ENCODE measurements at places on chromosomes 1 and 21.

- DNase-seq = no peak
Observed at GRCh38 chr1:50378770-50379169, 44.5 kb downstream of the DMRTA2 start.

DNA sequence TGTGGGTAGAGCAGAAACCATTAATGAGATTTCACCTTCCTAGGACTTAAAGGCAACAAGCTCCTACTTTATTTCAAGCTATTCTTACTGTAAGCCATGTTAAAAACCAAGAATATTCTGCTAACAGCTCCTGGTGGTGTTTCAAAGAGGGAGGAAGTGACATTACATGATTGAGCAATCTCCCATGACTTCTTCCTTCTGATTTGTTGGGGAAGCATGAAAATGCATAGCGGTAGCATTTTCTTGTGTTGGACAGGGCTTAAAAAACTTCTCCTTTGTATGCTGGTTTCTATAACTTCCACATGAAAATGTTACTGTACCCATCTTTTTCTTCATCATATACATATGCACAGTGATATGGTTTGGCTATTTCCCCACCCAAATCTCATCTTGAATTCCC, 297.0 kb upstream of the SNX7 start:
- no peak for DNase-seq

DNA sequence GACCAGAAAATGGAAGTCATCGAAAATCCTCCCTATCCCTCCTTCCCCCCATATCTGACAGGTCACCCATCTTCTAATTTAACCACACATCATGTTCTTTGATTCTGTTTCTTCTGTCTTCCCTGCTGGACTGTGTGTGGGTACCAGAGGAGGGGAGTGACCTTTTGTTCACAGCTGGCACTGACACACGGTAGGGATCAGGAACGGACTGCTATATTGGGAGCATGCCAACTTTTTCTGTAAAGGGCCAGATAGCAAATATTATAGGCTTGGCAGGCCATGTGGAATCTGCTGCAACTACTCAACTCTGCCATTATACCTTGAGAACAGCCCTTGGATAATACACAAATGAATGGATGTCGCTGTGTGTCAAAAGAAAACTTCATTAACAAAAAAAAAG, 7.5 kb upstream of the TOMM20 start:
- no peak for DNase-seq

- DNase-seq = no peak
Observed at GRCh38 chr1:182996816-182997215, 26.4 kb upstream of the LAMC1 start.

- no peak for DNase-seq
Observed at GRCh38 chr1:13965770-13966398, 265.9 kb downstream of the PRDM2 start.

- no peak for DNase-seq
Observed at GRCh38 chr1:219564109-219564508, 48.8 kb downstream of the ZC3H11B start.

GRCh38 chr1:94329986-94330385, 88.2 kb upstream of the ABCD3 start:
- no peak for DNase-seq

DNA sequence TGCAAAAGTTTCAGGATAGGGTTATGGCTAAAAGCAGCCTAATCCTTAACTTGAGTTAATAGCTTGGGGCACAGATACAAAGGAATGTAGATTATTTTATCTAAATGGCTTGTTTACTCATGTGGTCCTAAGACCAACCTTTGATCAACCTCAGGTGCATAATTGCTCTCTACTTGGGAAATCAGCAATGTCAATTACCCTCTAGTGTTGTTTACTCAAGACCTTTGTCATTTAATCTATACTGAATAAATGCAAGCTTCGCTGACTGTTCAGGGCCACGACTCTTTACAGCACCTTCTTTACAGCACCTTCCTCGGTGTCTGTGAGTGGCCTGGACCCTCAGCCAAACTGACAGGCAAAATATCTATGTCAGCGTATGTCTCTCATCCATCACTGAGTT, 217.5 kb upstream of the MAP1LC3C start:
- no peak for DNase-seq

DNA sequence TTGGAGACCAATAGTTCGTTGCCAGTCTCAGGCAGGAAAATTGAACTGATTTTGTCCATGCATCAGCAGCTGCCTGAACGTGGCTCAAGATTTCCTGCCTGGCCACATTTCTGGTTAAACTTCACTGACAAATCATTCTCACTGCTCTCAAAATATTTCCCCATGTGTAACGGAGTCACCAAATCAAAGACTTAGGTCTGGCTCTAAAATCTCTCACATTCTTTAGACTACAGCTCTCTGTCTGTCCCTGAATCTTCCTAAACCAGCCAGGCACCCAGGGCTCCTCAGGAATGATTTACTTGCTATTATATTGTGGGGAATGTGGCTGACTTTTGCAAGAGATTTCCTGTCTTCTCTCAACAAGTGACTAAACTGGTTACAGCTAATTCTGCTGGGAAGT, 49.2 kb upstream of the GJA8 start:
- no peak for DNase-seq

- DNase-seq = no peak
Observed at GRCh38 chr1:28718586-28719331, 18.0 kb upstream of the YTHDF2 start.

GRCh38 chr1:156712626-156713025, 7.2 kb upstream of the CRABP2 start:
- no peak for DNase-seq

- DNase-seq = no peak
Observed at GRCh38 chr1:95276429-95276828, 42.4 kb downstream of the RWDD3 start.

DNA sequence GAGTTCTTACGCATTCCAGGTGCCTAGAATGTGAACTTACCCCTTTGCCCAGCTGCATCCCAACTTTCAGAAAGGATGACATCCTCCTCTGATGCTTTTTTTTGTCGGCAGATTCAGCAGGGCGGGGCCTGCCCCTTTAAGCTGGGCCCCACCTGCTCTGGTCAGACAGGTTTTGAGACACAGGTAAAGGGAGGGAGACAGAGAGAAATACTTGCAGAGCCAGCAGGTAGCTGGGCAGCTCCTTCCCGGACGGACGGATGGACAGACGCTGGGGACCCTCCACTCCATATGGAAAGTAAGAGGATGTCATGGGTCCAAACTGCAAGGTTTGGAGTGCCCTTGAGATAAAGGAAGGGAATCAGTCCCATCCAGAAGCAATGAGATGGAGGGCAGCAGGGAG, at the start of gene TMEM79:
Gene TMEM79, plus strand, starts transcription at position 214 of the 400 bp plus-strand sequence. CDS start 902 bp downstream, outside the sequence.
- DNase-seq = no peak

DNA sequence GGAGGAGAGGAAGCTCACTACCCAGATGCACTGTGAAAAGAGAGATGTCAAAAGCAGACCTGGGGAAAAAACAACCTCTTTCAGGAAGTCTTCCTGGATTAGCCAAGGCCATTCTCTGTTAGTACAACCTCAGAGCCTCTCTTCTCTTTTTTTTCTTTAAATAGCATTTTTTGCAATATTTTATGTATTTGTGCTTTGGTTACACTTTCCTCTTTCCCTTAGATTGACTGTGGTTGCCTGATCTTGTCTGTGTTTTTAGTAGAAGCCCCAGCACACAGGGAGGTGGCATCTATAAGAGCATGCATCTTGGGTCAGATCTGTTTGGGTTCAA, 18.8 kb downstream of the SLC26A9 start:
- no peak for DNase-seq

- DNase-seq = no peak
Observed at GRCh38 chr1:173255214-173255813, 48.2 kb upstream of the TNFSF4 start.

- DNase-seq = no peak
Observed at GRCh38 chr1:16900751-16901150, 5.0 kb downstream of the RNU1-2 start.

DNA sequence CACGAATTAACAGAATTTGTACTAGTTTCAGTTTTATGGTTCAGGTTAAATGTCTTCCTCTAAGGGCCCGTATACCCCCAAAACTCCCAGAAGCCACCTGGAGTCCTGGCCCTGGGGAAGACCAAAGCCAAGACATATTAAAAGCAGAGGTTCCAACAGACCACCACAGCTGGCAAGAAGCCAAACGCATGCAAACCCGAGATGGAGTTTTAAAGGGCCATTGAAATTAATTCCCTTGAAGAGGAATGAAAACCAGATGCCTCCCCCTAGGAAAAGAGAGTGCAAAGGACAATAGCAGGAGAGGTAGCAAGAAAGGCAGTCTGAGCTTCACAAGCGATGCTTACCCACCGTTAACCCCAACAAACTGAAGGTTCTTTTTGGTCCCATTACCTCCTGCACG, 48.1 kb downstream of the KANK4 start:
- DNase-seq = no peak

- DNase-seq = no peak
Observed at GRCh38 chr1:3360646-3361257, 93.7 kb upstream of the ARHGEF16 start.

GRCh38 chr21:46066591-46067331, 31.2 kb upstream of the COL6A2 start:
- no peak for DNase-seq

GRCh38 chr1:116111524-116112021, 374 bp downstream of the MAB21L3 start:
- no peak for DNase-seq

DNA sequence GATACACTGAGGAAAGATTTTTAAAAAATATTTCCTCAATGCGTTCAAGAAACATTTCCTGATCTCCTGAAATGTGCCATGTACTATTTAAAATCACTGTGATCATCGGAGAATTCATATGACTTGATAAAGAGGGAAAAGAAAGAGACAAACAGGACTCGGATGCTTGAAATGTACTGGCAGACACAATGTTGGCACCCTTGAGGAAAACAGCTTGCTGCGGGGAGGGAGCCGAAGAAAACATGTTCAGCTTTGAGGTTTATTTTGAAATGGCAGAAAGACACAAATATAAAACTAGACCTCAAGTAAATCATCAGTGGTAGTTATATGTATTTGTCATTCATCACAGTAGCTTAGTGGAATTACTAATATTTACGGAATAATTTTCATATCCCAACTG, 100.9 kb upstream of the BRINP3 start:
- DNase-seq = no peak

DNA sequence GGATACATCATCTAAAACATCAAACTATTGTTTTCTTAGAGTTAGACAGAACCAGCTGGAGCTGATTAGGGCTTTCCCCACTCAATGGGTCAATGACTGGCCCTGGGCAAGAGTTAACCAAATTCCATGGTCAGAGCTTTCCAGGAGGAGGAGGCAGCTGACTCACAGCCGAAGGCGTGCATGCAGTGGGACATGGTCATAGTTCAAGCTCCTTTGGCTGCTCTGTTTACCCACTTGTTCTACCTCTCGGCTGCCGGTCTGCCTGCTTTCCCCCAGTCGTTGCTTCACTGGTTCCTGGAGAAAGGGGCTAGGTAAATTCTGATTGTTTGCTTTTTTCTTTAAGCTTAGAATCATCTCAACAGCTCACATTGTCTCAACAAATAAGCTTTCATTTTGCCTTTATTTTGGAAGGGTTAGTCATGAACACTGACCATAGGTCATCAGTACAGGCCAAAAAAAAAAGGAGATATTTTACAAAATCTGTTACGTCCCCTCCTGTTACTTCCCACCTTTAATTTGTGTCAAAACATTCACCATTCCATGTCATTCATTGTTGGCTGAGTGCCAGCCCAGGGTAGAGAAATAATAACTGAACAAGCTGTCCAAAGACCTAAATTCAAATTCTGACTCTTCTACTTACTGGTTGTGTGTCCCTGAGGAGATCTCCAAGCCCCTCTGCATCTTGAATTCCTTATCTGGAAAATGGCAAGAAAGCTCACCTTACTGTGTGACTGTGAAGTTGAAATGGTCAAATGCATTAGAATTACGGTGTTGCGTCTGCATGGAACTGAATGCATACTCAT, 12.0 kb downstream of the MAB21L3 start:
- no peak for DNase-seq

DNA sequence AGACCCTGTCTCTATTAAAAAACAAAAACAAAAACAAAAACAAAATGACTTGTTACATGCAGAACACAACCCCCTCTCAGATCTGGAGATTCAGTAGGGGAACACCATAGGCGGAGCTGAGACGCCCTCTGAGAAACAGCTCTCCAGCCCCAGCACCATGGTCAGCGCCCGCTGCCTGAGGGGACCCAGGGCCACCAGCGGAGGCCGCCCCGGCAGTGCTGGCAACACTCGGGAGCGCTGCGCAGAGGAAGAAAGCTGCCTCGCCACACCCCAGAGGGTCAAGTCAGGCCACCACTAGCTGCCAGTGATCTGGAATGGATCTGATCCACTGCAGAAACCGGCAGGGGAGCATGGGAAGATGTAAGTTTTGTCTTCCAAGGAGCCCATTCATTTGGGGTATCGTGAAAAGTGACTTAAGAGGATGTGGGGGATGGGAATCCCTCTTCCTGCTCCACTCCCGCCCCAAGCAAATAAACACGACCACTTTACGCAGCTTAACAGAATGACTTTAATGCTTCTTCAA, 3.1 kb downstream of the ACTA1 start:
- DNase-seq = peak; percentile 35

DNA sequence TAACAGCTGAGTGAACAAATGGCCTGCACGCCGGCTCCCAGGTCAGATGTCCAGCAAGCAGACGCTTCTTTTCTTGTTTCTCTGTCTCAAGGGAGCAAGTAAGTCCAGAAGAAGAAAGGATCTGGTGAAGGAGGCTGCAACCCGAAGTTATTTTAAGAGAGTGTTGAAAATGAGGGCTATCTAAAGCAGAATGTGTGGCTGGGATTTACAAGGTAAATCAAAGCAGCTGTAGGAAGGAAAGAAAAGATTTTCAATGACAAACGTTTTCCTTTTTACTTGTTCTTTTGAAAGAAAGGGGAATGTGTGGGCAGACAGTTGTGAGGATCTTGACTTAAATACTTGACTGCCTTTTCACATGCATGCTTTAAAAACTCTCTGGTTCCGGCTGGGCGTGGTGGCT, 311.5 kb downstream of the KIF26B start:
- DNase-seq = no peak

DNA sequence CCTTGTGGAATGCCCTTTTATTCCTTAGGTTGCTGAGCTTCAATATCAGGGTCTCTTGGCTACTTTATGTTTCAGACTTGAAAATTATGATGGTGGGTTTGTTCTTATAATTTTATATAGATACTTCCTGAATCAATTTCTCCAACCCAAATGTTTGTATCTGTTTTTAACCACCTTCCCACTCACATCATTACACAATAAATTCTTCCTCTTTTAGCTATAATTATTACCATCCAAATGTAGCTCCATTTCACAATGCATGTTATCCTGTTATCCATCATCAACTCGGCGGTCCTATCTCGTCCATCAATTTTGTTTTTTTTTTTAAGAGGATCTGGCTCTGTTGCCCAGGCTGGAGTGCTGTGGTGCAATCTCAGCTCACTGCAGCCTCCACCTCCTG, 357.6 kb upstream of the ZP4 start:
- DNase-seq = no peak

- DNase-seq = no peak
Observed at GRCh38 chr1:203601716-203602309, 24.8 kb upstream of the ATP2B4 start.

DNA sequence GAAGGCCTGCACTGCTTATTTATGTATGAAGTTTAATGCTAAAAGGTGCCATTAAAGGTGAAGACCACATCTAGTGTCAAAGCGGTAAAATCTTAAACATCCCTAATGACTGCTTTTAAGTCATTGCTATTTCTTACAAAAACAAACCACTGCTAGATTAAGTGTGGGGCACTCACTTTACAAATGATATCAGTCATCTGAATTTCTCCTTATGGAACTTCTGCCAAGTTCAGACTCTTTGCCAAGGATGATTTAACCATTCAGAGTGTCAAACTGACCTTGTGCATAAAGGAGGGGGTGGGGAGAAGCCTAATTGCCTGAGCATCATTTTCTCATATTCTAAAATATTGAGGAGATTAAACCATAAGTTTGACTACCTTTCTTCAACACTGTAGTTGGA, 271.5 kb downstream of the TGFB2 start:
- DNase-seq = no peak
